ENCODE measurements at places on chromosomes 3 and 15.

DNA sequence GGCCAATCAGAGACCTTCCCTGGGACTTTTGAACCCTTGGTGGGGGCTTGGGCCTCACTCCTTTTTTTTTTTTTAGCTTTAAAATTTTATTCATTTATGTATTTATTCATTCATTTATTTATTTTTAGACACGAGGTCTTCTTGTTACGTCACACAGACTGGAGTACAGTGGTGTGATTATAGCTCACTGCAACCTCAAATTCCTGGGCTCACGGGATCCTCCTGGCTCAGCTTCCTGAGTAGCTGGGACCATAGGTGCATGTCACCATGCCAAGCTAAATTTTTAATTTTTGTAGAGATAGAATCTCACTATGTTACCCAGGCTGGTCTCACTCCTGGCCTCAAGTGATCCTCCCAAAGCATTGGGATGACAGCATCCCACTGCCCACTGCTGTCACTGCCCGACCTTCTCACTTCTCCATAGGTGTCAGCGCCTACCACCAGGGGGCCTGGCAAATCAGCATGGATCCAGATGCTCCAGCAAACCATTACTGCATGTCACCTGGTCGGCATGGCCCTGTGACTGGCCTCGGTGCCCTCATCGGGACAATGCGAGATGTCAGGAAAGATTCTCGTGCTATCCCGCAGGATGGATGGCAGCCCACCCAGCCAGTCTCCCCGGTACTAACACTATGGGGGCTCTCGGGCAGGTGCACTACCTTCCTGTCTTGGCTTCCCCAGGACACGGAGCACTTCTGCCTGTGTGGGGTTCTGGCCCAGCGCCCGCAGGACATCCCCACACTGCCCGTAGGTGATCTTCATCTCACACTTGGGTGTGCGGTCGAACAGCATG, 3.0 kb downstream of the MYL3 start:
- DNase-seq, result no peak

DNA sequence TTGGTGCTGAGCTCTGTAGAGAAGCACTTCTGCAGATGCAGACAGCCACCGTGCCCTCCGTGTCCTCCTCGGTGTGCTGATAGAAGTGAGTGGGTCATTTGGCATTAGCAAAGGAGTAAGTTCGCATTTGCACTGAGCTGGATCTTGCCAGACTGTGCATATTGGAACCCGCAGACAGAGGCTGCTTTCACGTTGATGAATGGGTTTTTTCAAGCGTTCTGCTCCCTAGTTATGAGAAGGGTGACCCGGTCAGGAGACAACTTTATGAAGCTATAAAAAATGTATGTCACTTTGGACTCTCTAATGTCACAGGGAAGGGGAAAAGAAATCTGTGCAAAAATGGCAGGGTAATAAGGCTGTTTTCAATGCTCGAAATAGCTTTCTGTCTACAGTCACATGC, 739.4 kb downstream of the MCTP2 start:
- no peak for DNase-seq

DNA sequence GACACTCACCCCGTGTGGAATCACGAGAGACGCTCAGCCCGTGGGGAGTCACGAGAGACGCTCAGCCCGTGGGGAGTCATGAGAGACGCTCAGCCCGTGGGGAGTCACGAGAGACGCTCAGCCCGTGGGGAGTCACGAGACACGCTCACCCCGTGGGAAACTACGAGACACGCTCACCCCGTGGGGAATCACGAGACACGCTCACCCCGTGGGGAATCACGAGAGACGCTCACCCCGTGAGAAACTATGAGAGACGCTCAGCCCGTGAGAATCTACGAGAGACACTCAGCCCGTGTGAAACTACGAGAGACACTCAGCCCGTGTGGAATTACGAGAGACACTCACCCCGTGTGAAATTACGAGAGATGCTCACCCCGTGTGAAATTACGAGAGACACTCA, 49.8 kb downstream of the ADAMTS17 start:
- no peak for DNase-seq

DNA sequence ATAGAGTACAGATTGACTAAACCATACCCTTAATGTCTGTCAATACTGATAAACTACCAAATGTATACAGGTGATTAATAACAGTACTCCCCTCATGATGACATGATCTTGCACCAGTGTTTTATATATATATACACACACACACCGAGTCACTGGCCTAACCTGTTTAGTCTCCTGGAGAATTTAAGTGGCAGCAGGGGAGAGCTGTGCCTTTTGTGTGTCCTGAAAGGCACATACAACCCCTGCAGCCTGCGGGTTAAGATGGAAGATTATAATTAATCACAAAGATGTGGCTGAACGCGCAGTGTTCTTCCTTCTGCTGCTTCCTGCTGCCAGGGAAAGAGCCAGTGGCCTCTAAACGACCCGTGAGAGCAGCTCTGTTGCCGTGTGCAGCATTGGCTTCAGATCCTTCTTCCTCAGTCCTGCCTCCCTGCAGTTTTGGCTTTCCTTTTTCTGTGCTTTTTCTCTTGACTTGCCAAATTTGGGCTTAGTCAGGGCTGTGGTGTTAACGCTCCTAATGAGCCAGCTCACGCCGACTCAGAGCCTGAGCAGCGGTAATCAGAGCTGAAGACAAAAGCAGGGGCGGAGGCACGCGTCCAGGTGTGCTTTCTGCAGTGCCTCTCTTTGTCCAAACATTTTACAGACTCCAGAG, 42.5 kb upstream of the UBE3A start:
- DNase-seq, result no peak

GRCh38 chr15:61653110-61653509, 407.1 kb downstream of the VPS13C start:
- no peak for DNase-seq

- DNase-seq, result no peak
These were observed 105.9 kb upstream of the AGBL1 start for GRCh38 chr15:85973584-85974347.

Data from fibroblast of skin of left biceps (primary cell).